Suppressor macrophage treated with lipopolysaccharide for 4 hours (primary cell): ENCODE measurements at places on chromosomes 16 and 17.
A peak's percentile ranks its signal among the peaks of the same experiment; 100 is the strongest.

DNA sequence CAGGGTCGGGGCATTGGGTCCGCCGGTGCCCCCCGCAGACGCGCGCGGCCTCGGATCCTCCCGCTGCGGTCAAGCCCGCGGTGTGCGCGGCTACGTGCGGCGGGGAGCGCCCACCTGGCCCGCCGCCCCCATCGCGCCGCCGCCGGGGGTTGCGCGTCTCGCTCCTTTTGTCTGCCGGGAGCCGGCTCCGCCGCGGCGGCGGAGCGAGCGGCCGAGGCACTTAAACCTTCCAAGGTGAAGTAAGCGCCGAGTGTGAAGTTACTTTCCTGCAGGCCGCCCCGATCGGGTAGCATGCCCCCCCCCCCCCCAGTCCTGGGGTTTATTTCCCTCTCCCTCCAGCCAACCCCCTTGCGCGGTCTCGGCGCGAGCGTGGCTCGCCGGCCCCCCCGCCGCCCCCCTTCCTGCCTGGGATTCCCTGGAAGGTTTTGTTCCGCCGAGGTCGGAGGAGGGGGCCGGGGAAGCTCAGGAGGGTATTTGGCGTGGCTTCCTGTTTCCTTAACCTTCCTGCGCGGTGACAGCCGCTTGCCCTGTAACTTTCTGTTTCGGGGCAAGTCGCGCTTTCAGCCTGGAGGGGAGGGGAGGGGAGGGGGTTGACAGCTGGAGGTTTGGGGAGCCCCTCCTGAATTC lies 56.6 kb upstream of the GSE1 start:
- DNase-seq: peak; percentile 76

GRCh38 chr17:36859706-36860105 lies 77.6 kb upstream of the LHX1 start:
- no peak for DNase-seq

- DNase-seq: no peak
Measured at GRCh38 chr16:9370061-9370491, 278.6 kb downstream of the HAPSTR1 start.

DNA sequence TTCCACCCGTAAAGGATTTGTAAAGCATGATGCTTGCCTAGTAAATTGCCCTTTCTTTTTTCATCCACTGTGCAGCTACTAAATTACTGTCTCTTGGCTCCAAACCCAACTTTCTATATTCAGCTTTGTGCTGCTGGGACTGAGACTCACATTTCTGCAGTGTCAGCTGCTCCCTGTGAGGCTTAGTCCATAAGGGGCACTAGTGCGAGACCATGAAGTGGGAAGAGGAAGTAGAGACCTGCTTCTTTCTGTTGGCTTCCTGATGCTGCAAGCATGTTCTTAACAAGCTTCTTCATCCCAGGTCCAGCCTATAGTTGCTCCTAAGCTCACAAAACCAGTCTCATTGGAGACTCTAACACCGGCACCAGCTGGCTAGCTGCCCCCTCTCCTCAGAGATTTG lies 74.9 kb upstream of the HS3ST2 start:
- DNase-seq: peak; percentile 30

DNA sequence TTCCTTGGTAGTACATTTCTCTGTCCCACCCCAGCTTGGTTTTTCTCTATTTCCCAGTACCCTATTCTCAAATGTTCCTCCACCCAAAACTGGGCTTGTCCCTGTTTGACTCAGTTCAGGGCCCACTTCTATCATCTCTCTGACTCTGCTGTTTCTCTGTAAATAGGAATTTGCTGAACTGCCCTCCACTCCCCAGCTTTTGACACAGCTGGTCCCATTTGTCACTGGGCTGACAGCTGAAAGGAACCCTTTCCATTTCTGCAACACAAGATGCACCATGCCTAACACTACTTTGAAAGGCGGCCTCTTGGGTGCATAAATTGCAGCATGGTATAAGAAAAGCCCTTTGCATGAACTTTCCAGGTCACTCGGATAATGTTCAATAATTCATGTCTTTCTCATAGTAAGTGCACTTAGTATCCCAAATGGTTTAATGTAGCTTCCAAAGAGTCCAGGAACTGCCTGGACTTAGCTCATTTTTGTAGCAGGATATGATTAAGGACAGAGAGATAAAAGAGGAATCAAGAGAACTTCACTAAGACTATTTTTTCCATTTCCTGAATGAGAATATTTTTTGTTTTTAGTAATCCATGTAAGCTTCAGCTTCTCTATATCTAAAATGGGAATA lies 256.7 kb downstream of the CDH11 start:
- no peak for DNase-seq

DNA sequence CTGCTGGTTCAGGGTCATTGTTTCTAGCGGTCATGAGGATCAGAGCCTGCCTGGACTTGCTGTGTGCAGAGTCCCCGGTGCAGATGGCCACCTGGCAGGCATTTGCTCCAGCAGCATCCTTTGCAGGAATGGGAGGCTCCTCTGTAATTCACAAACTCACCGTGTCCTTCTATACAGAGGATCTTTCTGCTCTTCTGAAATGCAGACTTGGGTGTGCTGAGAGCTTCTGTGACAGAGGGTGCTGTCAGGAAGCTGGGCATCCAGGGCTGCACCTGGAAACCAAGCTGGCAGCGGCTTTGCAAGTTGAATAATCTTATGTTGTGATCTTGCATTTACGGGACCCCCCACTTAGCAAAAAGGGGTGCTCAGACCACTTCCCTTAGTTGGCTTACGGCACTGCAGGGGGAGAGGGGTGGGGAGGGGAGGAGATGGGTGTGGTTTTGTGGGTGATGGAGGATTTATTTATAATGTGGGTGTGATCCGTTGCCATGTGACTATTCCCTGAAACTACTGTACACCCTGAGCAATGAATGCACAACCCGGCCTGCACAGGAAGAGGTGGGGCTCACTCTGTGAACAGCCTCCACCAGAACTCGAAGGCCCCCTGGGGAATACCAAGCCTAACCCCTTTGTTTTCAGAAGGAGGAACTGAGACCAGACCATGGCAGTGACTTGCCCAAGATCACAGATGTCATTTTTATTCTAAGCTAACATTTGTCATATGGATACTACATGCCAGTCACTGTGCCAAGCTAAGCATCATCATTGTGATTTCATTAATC lies 178.3 kb downstream of the PRKCB start:
- peak; percentile 93 for DNase-seq

DNA sequence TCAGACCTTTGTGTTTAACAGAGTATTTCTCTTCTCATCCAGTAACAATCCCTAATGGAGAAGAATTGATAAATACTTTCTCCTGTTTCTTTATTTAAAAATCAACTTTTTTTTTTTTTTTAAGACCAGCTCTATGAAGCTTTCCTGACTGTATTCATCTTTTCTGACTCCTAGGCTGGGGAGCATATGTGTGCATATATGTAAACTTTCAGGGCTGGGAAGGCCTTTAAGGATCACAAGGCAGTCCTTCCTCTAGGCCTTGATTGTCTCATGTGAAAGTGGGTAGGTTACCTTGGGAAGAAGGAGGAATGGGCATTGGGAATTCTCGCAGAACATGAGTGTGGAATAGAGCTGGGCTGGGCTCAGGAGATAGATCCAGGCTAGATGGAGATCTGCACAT lies 292.9 kb upstream of the SALL1 start:
- no peak for DNase-seq

DNA sequence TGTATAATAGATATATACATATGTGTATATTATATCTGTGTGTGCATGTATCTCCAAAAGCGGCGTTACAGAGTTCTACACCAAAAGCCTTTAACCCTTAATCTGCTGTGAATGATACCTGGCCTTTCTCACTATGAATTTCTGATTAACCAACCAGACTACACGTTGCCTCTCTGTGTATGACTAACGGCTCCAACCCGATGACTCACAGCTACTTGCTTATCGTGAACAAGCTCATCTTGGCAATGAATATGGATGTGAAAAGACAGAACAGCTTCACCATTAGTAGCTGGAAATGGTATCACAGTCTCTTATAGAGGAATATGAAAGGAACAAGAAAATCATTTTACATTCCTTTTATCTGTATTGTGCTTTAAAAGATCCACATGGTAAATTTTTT lies 23.8 kb upstream of the ARHGAP44 start:
- DNase-seq: no peak

DNA sequence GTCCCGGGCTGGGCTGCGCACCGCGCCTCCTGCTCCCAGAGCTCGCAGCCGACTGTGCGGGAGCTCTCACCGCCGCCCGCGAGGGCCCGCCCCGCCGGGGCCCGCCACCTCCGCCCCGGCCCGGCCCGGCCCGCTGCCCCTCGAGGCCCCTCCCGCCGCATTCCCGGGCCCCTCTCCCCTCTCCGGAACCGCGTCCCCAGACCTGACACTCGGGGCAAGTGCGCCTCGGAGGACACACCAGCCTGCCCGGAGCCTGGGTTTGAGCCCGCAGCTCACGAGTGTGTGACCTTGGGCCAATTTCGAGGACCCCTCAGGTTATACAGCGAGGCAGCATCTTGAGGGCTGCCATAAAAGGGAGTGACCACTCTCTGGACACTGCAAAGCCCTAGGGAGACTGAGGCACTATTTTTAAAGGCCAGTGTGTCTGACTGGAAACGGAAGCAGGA lies 2.0 kb upstream of the GRIN2C start:
- DNase-seq: no peak

- no peak for DNase-seq
Measured at GRCh38 chr17:55859301-55859795, 108.5 kb downstream of the PCTP start.

GRCh38 chr17:55872374-55872773 lies 121.5 kb downstream of the PCTP start:
- DNase-seq: no peak

- peak; percentile 52 for DNase-seq
Measured at GRCh38 chr17:66791347-66791746, 43.6 kb upstream of the CACNG5 start.

GRCh38 chr16:24037335-24037734 lies 201.6 kb downstream of the PRKCB start:
- DNase-seq: no peak

- no peak for DNase-seq
Measured at GRCh38 chr16:47254756-47255155, 111.0 kb upstream of the NETO2 start.

GRCh38 chr16:85583491-85584181 lies 29.5 kb upstream of the GSE1 start:
- no peak for DNase-seq

GRCh38 chr17:80866050-80866793 lies 125.4 kb upstream of the CHMP6 start:
- DNase-seq: peak; percentile 82

- no peak for DNase-seq
Measured at GRCh38 chr16:30896261-30896888, at the start of gene CTF1. Gene CTF1, plus strand, starts transcription at chr16:30896614. Its CDS starts 30 bp downstream, at chr16:30896644.

GRCh38 chr17:39380144-39380543 lies 21.3 kb downstream of the FBXL20 start:
- DNase-seq: no peak

DNA sequence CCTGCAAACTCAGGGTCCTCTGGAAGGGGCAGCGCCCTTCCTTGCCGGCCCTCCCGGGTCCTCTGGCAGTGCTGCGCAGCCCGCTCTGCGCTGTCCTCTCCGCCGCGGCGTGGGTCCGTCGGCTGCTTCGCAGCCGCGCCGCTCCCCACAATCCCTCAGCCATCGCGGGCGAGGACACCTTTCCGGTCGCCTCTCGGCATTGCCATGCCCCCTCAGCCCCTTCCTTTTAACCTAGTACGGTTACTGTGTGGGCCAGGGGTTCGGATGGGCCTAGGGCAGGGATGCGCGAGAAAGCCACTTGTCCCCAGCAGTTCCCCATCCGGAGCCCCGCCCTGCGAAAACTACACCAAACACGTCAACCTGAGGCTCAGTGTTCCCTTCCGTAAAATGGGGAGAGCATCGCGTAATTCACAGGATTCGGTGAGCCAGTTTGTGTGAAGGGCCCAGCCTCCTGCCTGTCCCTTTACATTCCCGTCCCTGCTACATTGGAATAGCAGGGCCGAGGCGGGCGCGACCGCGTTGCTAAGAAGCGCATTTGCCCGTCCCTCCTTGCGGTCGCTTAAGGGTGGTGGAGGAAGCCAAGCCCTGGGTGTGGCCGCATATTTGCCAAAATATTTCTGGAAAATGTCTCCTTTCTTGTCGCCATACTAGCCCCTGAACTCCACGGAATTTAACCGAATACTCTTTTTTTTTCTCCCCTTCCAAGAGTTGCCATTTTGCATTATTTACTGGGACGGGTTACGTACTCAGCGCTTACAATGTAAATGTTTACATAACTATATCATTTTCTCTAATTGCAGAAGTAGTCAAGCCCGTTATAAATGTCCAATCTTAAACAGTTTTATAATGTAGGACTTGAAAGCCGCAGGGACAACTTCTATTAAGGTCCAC lies 13.2 kb downstream of the COPZ2 start:
- DNase-seq: peak; percentile 43

DNA sequence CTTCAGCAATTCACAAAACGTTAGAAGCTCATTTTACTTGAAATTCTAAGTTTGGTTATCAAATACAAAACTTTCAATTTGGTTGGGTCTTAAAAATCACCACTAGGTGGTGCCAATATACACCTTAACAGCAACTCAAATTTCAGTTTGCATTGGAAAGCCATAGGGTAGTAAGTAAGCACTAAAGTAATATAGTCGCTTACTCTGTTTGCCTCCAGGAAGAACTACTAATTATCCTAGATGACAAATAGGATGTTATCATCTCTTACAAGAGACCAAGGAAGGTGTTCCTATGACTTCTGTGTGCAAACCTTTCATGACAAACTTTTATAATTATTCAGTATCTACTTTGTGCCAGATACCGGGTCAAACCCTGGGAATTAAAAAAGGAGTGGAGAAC lies 93.3 kb downstream of the MYO1D start:
- peak; percentile 69 for DNase-seq

DNA sequence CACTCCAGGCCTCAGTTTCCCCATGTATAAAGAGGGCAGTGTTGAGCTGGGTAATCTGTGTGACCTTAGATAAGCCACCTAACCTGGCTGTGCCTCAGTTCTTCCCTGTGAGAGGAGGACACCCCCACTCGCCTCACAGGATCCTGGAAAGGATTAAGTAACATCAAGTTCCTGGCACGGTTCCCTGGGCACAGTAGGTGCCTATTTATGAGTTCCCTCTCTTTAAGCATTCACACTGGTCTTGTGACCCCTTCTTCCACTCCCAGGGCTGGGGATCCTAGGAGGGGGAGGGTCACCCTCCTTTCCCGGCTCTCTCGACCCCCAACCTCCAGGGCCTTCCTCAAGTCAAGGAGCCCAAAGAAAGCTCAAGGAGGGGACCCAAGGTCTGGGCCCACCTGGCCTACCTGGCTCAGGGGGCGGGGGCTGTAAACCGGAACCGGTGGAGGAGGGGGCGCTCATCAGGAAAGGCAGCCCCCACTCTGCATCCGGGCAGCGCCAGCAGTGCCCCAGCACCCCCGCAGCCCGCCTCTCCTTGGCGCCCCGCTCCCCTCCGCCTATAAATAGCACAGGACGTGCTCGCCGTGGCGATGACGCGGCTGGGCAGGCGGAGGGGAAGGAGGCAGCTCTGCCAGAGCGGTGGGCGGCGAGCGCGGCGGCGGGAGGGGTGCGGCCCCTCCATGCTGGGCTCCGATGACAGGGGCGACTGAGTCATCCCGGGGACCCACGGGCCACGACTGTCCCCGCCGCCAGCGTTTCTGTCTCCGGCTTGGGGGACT lies 9.4 kb downstream of the RPL19 start:
- DNase-seq: peak; percentile 73
